ENCODE measurements at places on chromosomes 4 and X. TPM values are rescaled to one million over a fixed set of nuclear protein-coding genes. Genes with fewer than 3 reads are reported as not detected.

DNA sequence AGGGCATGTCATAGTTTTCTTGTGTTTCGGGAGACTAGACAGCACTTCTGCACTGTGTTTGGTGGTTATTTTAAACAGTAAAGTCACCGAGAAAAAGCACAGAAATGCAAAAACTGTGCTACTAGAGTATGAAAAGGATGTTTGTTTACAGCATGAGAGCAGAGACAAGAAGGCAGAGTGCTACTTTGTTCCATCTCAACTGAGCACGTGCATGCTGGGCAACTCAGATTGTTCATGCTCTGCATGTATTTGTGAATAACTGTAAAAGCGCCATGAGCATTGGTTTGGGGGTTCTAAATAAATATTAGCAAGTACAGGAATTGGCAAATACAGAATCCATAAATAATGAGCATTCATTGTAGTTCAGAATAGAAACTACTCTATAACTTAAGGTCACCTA is 7.4 kb downstream of the EVC start:
- no peaks in the 10 kb centered on the region for H3K36me3 ChIP-seq
- H3K4me1 ChIP-seq, result no peaks in the 10 kb centered on the region
- no peak overlapping the region for H3K4me3 ChIP-seq
- H3K27me3 ChIP-seq, result no peaks in the 10 kb centered on the region

DNA sequence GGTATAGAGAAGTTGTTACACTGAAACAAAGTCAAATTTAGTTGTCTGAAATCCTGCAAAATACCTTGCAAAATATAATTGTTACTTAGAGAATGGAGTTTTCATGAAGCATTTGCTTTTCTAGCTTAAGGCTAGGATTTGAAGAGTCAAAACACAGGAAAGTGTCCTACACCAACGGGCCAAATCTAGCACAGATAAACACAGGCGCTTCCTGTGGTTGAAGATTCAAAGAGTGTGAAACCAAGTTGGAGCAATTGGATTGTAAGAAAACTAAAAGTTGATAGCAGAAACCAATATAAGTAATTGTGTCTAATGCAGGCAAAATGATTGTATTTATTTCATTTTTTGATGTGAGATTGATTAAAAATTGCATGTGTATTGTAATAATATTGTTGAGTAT is 2002.5 kb upstream of the TENM3 start:
- DNase-seq, result no peak
- no peak overlapping the region for H3K4me3 ChIP-seq
- H3K27ac ChIP-seq, result no peak overlapping the region
- 0 out of 2 replicates have a peak, but pooled peaks cover 6% of the 10 kb centered on the region for H3K4me1 ChIP-seq

DNA sequence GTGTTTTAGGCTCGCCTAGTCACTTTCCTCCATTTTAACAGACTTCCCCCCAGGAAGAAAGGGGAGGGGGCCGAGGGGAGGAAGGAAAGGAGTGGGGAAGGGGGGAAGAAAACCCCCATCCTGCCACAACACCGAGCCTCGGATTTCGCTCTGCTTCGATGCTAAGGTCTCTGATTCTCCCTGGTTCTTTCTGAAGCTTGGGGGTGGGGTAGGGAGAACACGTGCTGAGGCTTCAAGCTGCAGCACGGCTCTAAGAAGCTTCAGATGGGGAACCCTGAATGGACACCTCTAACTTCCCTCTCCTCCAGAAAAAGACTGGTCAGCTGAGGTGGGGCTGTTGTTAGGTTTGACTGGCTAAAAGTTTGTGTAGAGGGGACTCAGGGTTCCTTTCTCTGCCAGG is 61.8 kb downstream of the RHOH start:
- no peak overlapping the region for H3K27ac ChIP-seq
- peak; percentile 18 for DNase-seq
- no peaks in the 10 kb centered on the region for H3K27me3 ChIP-seq
- H3K4me1 ChIP-seq, result 0 out of 2 replicates have a peak, but pooled peaks cover 5% of the 10 kb centered on the region

Gene NAA11
- not detected for total RNA-seq

Gene FAM47A
- not detected for total RNA-seq

GRCh38 chr4:99205153-99205979 is 13.7 kb downstream of the ADH6 start:
- H3K4me3 ChIP-seq, result no peak overlapping the region
- peaks cover 33% of the 10 kb centered on the region for H3K4me1 ChIP-seq
- H3K27ac ChIP-seq, result no peak overlapping the region
- no peaks in the 10 kb centered on the region for H3K36me3 ChIP-seq
- H3K27me3 ChIP-seq, result no peaks in the 10 kb centered on the region

Gene PABPC1L2B
- total RNA-seq, result 0.19 TPM

DNA sequence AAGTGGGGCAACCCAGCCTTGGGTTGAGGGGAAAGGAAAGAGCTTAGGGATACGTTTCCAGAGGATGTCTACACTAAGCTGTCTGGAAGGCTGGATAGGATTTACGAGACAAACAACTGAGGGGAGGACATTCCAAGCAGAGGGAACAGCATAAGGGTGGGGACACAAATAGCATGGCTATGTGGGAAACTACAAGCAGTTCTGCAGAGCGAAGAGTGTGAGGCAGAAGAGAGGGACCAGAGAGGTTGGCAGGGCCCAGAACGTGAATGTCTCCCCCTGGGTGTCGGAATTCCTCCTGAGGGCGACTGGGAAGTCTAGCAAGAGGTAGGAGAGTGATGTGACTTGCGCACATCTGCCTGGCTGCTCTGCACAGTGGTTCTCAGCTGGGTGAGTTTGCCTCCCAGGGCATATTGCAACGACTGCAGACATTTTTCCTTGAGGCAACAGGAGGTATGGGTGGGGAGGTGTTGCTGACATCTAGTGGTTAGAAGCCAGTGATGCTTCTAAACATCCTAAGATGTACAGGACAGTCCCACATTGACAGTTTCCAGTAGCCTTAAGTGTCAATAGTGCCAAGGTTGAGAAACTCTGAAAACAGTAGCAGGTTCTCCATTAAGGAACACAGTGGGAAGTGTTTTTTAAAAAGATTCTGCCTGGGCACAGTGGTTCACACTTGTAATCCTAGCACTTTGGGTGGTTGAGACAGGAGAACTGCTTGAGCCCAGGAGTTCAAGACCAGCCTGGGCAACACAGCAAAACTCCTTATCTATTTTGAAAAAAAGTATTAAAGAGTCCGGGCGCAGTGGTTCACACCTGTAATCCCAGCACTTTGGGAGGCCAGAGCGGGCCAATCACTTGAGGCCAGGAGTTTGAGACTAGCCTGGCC is 9.2 kb downstream of the NDUFA1 start:
- H3K4me1 ChIP-seq, result no peaks in the 10 kb centered on the region
- H3K27ac ChIP-seq, result no peak overlapping the region
- no peaks in the 10 kb centered on the region for H3K36me3 ChIP-seq
- no peaks in the 10 kb centered on the region for H3K27me3 ChIP-seq
- H3K4me3 ChIP-seq, result no peak overlapping the region

- DNase-seq, result peak; percentile 41
- H3K36me3 ChIP-seq, result no peaks in the 10 kb centered on the region
- H3K27ac ChIP-seq, result no peak overlapping the region
These were observed 55.9 kb downstream of the NPNT start for GRCh38 chr4:105951198-105951597.

GRCh38 chr4:17665346-17665745 is 50.9 kb downstream of the MED28 start:
- H3K4me1 ChIP-seq, result no peaks in the 10 kb centered on the region
- no peak overlapping the region for H3K4me3 ChIP-seq
- no peaks in the 10 kb centered on the region for H3K27me3 ChIP-seq
- no peak for DNase-seq
- H3K36me3 ChIP-seq, result no peaks in the 10 kb centered on the region

GRCh38 chr4:66404141-66404540 is 733.9 kb upstream of the EPHA5 start:
- no peaks in the 10 kb centered on the region for H3K27me3 ChIP-seq
- no peaks in the 10 kb centered on the region for H3K36me3 ChIP-seq
- H3K27ac ChIP-seq, result no peak overlapping the region
- no peak overlapping the region for H3K4me3 ChIP-seq

DNA sequence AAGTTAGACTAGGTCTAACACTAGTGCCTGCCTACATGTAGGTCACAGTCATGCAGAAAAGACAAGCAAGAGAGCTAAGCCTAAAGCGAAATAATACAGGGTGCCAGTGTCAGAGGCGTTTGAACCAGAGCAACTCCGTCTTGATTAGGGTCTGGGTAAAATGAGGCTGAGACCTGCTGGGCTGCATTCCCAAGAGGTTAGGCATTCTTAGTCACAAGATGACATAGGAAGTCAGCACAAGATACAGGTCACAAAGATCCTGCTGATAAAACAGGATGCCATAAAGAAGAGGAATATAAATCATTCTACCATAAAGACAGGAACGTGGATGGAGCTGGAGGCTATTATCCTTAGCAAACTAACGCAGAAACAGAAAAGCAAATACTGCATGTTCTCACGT is 120.9 kb downstream of the BEND2 start:
- H3K4me1 ChIP-seq, result peaks cover 33% of the 10 kb centered on the region
- DNase-seq, result no peak
- H3K27me3 ChIP-seq, result no peaks in the 10 kb centered on the region

DNA sequence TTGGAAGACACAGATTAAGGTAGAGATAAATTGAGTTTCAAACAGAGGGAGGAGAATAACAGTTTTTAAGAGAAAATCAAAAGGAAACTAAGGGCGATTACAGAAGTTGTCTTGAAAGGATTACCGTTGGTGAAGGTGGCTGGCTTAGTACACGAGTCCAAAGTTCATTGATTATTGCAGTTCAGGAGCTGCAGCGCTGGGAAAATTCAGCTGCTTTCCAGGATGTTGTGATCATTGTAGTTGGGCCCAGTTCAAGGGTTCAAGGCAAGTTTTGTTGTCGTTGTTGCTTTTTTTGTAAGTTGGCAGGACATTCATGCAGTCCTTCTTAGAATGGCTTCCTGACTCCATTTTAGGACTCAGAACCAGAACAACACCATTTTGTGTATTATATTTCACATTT is 461.7 kb downstream of the RAPGEF2 start:
- no peaks in the 10 kb centered on the region for H3K4me1 ChIP-seq
- no peak for DNase-seq
- no peaks in the 10 kb centered on the region for H3K36me3 ChIP-seq
- H3K4me3 ChIP-seq, result no peak overlapping the region

Gene LRP2BP
- total RNA-seq, result 0.28 TPM

- H3K4me1 ChIP-seq, result no peaks in the 10 kb centered on the region
- no peak for DNase-seq
- no peaks in the 10 kb centered on the region for H3K27me3 ChIP-seq
- no peaks in the 10 kb centered on the region for H3K36me3 ChIP-seq
These were observed 5.0 kb downstream of the FBXO8 start for GRCh38 chr4:174278467-174278866.

GRCh38 chr4:169810325-169811323 is 52.9 kb upstream of the HPF1 start:
- H3K27me3 ChIP-seq, result no peaks in the 10 kb centered on the region
- 0 out of 2 replicates have a peak, but pooled peaks cover 4% of the 10 kb centered on the region for H3K36me3 ChIP-seq
- no peak overlapping the region for H3K4me3 ChIP-seq
- no peak overlapping the region for H3K27ac ChIP-seq

Gene BTK
- total RNA-seq, result 0.31 TPM

DNA sequence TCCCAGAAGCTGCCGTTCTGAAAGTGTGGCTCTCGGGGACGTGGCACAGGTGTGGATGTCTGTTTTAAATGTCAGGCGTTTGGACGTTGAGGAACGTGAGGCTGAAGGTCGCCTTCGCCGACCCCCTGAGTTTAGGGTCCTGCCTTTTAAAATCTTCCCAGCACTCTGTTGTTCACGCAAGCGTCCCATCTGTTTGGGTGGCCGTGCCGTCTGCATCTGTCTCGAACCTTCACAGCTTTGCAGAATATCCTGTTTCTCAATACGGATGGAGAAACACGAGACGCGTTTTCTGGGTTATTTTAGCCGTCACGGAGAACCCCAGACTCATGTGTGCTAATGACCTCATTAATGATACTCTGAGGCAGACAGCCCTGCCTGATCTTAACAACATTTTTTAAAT is 31.5 kb downstream of the SHOX start:
- no peaks in the 10 kb centered on the region for H3K27me3 ChIP-seq
- H3K36me3 ChIP-seq, result no peaks in the 10 kb centered on the region
- peaks cover 9% of the 10 kb centered on the region for H3K4me1 ChIP-seq

Gene ACOT9
- 35.4 TPM for total RNA-seq

DNA sequence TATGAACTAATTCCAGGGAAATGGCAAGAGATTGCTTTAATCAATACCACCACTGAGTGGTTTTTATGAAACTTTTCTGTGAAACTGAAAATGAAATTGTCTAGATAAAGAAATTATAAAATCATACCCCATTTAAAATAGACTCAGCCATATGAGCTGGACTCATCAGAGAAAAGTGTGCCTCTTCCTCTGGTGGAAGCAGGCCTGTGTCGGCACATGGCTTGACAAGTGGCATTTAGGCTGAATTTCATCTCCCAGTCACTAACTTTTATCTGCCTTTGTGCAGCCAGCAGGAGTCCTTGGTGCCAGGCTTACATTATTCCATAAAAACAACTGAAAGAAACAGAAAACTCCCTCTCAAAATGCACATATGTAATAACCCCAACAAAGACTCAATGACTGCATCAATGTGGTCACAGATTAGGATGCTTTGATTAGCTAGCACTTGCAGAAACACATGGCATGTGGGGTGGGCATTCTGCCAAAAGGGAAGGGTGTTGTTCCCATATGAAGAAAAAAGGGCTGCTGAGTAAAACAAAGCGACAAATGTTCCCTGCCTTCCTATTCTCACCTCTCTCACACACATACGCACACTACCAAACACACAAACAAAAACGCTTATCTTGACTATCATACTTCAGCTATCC is 232.3 kb downstream of the PABPC4L start:
- H3K4me3 ChIP-seq, result no peak overlapping the region
- no peaks in the 10 kb centered on the region for H3K4me1 ChIP-seq
- H3K27me3 ChIP-seq, result no peaks in the 10 kb centered on the region
- H3K27ac ChIP-seq, result no peak overlapping the region

Measured in GM23338 (cell line).